ENCODE measurements at places on chromosomes 2 and 18.

DNA sequence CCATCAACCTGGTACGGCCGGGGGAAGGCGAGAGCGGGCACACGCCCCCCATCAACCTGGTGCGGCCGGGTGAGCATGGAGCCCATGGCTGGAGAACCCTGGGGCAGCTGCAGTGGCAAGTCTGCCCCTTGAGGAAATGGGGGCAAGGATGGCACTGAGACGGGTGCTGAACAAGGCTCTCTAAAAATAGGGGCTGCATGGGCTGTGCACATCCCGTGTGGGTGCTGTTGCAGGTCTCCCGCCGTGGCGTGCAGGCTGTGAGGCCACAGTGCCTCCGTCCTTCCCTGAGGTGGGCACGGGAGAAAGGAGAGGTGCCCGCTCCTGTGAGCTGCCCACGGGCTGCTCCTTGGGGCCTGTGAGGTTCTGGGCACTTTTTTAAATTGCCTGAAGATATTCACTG is 99.2 kb downstream of the NFATC1 start:
- no peak for DNase-seq

DNA sequence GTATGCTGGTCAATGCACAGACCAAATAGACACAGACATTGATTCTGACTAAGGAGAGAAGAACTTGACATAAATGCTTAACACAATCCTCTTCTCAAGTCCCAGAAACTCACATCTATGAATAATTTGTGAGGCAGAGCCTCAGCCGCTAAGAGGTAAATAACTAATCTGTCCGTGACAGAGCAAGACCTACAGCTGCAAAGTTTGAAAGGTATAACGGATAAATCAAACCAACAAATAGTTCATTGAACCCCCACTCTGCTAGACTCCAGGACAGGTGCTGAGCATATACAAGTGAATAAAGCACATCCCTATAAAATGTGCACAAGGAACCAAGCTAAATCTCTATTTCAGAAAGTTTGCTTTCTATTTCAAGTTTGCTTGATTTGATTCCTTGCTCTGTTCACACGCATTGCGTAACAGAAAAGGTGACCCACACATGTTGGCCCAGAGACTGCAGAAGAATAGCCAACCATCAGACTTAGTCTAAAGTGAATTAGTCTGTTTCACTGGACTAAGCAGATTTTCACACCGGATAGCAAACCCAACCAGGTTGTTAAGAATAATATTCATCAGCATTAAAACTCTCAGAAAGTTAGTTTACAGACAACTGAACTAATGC is 51.7 kb downstream of the NCKAP5 start:
- no peak for DNase-seq

- no peak for DNase-seq
These were observed 146.6 kb downstream of the PIEZO2 start for GRCh38 chr18:11002796-11003195.

DNA sequence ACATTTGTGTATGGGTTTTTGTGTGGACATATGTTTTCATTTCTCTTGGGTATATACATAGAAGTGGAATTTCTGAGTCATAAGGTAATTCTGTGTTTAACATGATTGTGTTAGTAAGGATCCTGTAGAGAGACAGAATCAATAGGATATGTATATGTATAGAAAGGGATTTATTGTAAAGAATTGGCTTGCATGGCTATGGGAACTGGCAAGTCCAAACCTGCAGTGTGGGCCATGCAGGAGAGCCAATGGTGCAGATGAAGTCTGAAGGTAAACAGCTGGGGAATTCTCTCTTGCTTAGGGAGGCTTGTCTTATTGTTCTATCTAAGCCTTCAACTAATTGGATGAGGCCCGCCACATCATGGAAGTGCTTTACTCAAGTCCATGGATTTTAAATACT is 39.2 kb upstream of the IL1R2 start:
- DNase-seq, result no peak

GRCh38 chr2:207338220-207338607 is 172.5 kb upstream of the KLF7 start:
- DNase-seq, result no peak

DNA sequence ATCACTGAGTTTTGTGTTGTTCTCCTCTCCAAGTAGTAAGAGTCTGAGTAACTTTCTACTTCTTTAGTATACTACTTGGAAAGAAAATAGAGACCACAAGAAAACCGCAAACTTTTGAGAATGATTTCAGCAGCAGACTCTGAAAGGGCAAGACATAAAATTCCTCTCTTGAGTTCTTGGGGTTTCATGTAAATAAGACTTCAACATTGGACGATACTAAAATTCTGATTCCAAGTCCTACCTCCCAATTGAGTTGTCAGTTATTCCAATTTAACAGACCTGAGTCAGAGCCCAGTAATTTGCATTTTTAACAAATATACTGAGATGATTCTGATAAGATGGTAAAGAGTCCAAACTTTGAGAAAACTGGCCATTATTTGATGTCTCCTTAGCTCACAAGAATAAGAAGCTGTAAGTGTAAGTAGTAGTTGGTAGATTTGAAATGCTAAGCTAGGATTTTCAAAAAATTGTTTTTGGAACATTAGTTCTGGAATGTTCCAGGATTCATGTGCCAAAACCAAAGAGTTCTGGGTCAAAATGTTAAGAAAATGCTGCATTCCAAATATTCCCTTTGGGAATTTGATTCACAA is 261.6 kb upstream of the SPOPL start:
- DNase-seq, result no peak

Data from hematopoietic multipotent progenitor cell treated with erythropoietin and hydrocortisone succinate and interleukin-3 and kit ligand, for 8 days (in vitro differentiated cells).